ENCODE measurements at places on chromosomes 5 and 9.

- peak; percentile 75 for ATAC-seq
Observed at GRCh38 chr5:160357861-160358411, 12.5 kb downstream of the C1QTNF2 start.

DNA sequence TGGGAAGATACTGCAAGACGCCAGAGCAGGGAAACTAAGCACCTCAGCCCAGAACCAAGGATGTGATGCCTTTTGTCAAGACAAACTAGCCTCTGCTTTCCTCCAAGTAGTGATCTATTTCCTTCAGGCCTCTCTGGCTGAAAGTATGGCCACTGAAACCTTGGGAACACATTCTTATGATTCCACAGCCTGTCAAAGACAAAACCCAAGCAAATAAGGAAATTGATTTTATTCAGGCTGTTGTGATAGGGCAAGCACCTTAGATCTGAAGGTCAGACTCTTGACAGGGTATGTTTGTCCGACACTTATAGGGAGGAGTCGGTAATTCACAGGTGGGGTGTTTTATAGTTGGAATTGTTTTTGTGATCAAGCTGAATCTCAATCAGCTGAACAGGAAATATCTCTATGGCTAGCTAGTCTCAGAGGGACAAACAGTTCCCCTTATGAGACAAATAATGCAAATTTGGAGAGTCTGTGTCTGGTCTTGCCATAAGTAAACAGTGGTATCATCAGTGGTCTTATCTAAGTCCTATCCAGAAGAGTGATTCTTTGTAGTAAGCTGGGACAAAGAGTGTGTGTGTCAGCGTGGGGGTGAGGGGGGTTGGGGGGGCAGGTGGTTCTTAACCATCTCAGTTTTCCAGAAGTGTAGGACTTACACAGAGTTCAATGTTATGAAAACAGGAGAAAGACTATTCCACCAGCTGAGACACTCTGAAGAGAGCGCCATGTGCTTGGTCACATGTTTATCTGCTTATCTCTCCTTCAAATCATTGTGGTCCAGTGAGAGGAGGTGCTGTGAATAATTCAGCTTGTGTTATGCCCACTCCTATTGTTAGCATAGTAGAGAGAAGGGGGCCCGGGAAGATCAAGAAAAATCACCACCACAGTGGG lies 6.7 kb upstream of the ZCCHC10 start:
- ATAC-seq: peak; percentile 86

DNA sequence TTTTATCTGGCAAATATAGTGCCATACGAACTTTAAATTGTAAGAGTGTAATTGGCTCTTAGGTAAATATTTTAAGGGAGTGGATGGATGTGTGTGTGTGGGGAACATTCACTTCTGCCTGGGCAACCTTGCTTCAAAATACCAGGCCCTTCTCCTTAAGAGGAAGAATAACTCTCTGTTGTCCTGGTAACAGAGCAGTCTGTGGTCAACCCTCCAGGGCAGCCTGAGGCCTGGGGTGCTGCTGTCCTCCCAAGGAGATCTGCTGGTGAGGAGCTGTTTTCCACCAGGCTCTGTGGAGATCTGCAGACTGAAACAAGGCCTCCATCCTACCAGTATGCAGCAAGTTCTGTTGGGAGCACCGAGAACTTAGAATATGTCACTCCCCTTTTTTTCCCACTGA lies 325.2 kb downstream of the PSAT1 start:
- no peak for ATAC-seq

GRCh38 chr5:142955628-142956027 lies 185.5 kb downstream of the ARHGAP26 start:
- no peak for ATAC-seq

- peak; percentile 81 for ATAC-seq
Observed at GRCh38 chr5:124979251-124979650, 232.8 kb upstream of the ZNF608 start.

- no peak for ATAC-seq
Observed at GRCh38 chr5:78727786-78728761, 79.5 kb upstream of the LHFPL2 start.

DNA sequence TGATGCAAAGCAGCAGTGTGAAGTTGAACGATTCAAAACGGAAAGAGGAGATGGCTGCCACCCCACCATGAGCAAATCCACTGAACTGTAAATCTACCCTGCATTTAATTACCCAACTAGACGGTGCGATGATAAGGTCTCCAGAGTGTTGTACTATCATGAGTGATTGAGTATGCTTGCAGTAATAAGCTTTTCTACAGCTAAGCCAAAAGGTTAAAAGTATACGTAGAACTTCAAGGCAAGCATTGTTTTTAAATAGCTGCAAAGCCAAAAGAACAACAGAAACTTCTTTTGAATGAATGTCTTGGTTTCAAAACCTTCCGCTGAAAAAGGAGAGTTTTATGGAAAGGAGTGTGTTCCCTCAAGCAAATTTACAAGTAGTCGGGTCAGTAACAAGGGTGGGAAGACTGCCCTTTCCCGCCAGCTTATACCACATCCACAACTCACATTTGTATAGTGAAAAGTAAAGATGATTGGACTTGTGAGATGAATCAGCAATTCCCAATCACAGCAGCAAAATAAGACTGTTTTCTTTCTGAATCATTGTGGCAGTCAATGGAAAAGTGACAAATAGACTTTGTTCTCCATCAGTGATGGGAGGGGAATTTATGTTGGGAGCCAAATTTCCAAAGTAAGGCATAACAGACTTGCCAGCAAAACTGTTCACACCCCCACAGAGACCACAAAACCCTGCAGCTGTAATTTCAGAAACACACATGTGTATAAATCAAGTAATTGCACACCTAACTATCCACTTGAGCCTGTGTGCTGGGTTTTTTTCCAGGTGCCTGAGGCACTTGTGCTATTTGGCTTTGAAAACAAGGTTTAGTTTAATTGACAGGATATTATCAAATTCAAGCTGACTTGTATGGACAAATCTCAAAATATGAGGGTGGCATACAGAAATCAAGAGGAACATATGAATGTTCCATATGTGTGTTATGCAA lies 407.7 kb upstream of the GRAMD2B start:
- ATAC-seq: peak; percentile 56

DNA sequence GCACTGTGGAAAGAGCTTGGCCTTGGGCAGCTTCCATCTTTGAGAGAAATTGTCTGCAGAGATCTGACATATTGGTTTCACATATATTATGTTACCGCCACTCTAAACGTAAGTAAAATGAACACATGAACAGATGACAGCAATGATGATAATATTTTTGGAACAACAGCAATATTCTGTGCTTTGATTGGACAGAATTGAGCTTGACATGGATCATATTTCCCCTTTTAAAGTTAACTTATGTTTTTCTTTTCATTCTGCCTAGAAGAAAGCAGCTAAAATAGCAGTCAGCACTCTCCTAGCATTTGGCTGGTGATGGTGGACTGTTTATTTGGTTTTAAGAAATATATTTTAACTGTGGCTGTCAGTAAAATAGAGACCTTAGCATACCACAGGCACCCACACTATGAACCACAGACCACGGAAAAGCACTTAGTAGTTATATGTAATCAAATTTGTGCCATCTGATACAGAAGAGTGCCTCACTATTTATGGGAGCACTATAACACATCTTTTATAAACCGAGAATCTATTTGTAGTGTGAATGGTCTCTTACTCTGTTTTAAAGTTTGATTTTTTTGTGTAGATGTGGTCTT lies 1.8 kb upstream of the CFAP95 start:
- no peak for ATAC-seq

- ATAC-seq: peak; percentile 98
Observed at GRCh38 chr5:81405126-81405891, 11.4 kb upstream of the ACOT12 start.

- no peak for ATAC-seq
Observed at GRCh38 chr5:55232271-55232984, 980 bp downstream of the CCNO start.

- no peak for ATAC-seq
Observed at GRCh38 chr9:137763271-137763955, 114.2 kb upstream of the CACNA1B start.

DNA sequence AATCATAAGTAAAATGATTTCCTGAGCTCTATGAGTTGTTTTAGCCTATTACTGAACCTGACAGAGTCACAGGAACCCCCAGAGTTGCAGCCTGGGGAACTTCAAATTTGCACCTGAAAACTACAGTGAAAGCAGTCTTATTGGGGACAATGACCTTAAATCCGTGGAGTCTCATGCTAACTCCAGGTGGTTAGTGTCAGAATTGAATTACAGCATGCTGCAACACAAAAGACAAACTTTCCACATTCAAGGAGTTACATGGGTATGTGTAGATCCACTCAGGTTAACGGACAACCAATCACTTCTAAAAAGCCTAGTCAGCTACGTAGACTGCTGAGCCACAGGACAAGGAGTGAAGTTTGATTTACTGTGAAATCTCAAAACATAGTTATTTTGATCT lies 49.7 kb downstream of the PLPP1 start:
- ATAC-seq: no peak

DNA sequence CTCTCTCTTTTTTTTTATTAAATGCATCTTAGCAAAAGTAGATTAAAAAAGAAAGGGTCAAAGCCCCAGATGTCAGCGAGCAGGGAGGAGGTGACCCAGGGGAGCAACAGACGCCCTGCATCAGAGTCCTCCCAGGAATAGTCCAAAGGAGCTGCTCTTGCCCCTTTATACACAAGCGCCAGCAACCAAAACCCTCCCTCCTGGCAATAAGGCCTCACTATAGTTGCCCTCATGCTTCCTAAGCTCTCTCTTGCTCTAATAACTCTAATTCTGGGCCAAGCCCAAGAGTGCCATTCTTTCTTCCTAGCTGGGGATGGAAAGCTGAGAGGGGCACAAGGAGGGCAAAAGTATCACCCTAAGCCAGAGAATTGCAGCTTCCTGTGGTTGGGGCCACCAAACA lies 26.3 kb downstream of the PCDHGC5 start:
- no peak for ATAC-seq

GRCh38 chr5:149416987-149417710 lies 38.1 kb upstream of the IL17B start:
- ATAC-seq: peak; percentile 29

GRCh38 chr5:127899214-127899610 lies 184.4 kb upstream of the SLC12A2 start:
- no peak for ATAC-seq

DNA sequence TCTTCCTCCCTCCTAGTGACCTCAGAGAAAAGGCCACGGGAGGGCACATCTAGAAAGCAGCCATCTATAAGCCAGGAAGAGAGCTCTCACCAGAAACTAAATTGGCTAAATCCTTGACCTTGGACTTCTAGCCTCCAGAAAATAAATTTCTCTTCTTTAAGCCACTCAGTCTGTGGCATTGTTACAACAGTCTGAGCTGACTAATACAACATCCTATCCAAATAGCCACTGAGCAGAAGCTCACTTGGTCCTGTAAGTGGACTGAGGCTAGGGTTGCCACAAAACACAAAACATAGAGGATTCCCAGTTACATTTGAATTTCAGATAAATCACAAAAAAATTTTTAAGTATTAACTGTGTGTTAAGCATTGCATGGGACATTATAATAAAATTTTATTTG lies 383.4 kb downstream of the MLLT3 start:
- no peak for ATAC-seq

DNA sequence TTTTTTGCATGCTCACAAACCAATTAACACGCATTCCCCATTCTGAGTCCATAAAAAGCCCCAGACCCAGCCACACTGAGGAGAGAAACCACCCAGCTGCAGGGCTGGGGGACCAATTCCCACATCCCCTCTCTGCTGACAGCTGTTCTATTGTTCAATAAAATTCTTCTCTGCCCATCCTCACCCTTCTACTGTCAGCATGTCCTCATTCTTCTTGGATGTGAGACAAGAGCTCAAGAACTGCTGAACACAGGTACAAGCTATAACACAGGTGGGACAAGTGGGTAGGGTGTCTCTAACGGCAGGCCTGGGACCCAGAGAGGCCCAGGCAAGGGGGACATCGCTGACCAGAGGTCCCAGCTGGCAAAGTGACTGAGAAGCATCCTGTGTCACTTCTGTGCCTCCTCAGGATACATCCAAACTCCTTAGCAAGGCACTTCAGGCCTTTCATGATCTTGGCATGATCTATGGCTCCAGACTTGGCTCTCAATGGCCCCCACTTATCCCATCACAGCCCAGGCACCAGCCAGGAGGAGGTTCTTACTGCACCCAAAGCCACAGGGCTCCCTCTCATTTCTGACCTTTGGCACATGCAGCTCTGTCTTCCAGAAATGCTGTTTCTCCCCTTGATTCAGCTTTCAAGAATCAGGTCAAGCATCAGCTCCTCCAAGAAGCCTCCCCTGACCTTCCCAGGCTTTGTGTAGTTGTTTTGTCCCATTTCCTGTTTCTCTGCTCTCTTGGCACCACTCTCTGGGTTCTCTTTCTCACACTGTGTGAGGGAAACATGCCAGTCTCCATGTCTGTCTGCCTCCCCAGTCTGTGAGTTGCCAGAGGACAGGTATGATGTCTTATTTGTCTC lies 7.3 kb upstream of the ALDH1B1 start:
- no peak for ATAC-seq

DNA sequence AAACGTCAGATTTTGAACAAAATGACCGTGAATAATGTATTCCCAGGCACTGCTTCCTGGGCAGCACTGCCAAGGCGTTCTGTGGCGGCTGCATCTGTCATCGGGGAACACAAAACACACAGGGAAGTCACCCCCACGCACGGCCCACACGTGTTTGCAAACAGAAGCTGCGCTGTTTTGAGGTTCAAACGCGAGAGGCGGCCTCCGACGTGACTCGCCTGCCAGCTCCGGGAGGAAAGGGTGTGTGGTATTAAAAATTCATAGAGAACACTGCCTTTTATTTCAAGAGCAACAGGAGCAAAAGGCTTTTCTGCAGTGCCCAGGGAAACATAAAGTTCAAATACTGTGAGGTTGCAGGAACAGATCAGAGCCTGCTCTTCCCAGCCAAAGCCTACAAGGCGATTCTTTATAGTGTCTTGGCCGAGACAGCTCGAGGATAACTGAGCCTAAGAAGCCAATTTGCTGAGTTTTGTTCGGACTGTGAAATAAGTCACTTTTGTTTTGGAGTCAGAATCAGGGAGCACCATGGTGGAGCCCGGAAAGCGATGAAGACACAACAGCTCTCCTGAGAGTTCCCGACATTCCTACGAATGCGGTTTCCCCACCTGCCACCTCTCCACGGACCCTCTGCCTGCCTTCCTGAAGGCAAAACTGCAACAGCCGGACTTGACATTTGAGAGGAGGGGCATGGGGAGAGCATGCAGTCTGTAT lies 115.3 kb upstream of the IRX2 start:
- no peak for ATAC-seq

GRCh38 chr5:10904862-10905432 lies 143.9 kb upstream of the DAP start:
- no peak for ATAC-seq

- ATAC-seq: no peak
Observed at GRCh38 chr9:99135456-99135855, 30.5 kb downstream of the TGFBR1 start.

DNA sequence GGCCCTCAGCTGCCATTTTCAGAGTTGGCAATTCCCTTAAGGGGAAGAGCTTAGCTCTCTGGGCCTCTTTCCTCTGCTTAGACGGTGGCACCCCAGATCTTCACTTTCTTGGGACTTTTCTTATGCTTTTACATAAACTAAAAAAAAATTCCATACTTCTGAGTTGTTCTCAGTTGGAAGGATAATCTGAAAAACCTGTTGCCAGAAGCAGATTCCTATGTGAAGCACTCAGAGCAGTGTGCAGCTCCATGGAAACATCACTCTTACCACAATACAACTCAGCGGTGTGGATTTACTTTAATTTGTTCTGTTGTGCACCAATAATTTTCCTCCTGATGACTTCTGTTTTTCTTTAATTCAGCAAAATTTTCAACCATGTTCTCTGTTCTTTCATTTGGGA lies 44.1 kb upstream of the MROH2B start:
- no peak for ATAC-seq

- no peak for ATAC-seq
Observed at GRCh38 chr9:101032426-101032825, 3.9 kb downstream of the PLPPR1 start.

- ATAC-seq: no peak
Observed at GRCh38 chr9:125323615-125324014, 62.0 kb downstream of the GAPVD1 start.
